Activated CD8-positive, alpha-beta memory T cell treated with anti-CD3 and anti-CD28 coated beads for 4 hours (primary cell): ENCODE measurements at places on chromosomes 2 and 18.
A peak's percentile ranks its signal among the peaks of the same experiment; 100 is the strongest.

DNA sequence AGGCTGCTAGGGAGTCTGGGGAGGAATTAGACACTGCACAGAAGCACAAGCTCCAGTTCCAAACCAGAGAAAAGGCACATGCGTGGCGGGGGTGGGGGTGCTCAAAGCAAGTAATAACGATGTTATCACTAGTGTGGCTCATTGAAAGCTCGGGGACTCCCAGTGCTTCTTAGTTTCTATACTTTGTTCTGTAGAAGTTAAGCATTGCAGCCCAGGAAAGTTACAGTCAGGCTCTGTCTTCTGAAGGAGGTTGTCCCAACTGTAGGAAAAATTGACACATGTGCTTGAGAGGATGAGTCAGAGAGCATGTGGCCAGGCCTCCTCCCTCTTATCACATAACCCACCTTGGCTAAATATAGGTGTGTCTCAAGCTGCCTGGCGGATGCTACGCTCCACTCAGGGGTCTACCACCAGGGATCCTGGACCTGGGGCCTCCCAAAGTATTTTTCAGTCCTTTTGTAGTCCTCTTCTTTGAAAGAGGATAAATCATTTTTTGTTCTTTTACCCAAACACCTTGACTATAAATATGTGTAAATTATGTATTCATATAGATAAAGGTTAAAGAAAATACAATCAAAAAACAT is 3.8 kb downstream of the GALNT5 start:
- DNase-seq = peak; percentile 44

GRCh38 chr2:38515155-38516074 is 87.3 kb downstream of the HNRNPLL start:
- no peak for DNase-seq

DNA sequence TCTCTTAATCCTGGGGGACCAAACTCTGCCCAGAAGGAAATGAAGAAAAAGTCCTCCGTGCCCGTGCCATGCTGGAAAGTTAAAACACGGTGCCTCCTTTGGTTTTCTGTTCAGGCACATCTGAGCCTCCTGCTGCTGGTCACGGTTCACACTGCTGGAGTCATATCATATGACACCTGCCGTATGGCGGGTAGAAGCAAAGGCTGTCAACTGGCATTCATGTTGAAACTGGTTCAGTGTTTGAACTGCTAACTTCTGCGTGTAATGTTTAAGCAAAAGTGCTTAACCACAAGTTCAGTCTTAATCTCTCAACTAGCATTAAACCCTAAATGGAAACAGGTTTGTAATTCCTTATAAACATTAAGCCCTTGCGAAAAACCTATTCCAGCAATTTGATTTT is 3.1 kb downstream of the STK39 start:
- DNase-seq = no peak

DNA sequence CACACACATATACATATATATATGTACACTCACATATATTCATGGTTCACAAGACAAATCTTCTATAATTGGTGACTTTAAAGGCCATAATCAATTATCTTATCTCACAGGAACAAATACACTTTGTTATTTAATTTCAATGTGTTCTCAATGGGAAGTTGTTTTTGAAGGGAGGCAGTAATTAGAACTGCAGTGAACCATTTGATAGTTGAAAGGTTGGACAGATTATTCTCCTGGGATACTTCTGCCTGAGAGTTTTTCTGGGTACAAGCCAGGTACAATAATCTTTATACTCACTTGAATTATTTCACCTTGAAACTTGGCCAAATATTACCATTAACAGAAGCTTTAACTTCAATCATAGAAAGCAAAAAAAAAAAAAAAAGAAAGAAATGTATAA is 546.6 kb upstream of the LRRTM4 start:
- DNase-seq = no peak

DNA sequence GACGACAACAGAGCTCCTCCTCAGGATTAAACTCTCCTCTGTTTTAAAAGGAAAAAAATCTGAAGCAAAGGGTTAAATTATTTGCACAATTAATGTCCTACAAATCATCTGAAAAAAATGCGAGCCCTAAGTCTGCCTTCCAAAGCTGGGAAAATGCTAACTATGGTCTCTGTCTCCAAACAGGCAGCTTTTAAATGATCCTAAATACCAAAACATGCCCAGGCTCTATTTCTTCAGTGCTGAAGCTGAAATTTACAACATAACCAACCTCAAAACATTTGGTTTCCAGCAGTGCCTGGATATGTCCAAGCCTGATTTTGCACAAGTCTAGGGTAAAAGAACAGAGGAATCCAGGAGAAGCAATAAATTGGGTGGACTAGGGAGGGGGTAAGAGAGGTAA is 57.2 kb downstream of the LBH start:
- no peak for DNase-seq

DNA sequence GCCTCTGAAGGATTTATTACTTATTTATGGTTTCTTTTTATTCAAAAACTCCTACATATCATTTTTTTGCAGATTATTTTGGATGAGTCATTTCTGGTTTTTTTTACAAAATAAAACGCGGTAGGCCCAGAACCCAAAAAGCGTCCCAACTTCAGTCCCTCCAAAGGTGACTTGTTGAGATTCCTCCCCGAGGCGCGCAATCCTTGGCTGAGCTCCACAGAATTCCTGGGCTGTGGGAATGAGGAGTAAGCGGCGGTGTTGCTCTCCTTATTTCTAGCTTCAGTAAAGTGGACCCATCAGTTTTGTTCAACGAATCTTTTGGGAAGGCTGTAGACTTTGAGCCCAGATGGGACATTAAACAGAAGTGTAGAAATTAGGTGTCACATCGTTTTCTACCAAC is 67.0 kb upstream of the RMP24 start:
- DNase-seq = no peak

DNA sequence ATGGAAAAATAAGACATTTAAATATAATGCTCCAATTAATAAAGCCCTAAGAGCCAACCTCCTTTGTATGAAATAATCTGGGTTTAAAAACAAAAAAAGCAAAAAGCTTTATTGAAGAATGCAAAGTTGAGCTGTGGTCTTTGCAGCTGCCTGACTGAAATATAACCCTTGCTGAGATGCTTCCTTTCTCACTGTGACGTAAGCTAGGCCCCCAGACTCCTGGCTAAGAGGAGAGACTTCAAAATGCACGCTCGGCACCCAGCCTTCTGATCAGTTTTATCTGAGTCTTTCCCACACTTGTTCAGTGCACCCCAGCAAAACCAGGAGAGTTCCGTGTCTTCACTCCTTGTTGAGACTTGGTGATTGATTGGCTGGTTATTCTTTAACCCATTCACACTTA is 115.3 kb downstream of the BCL11A start:
- DNase-seq = no peak

DNA sequence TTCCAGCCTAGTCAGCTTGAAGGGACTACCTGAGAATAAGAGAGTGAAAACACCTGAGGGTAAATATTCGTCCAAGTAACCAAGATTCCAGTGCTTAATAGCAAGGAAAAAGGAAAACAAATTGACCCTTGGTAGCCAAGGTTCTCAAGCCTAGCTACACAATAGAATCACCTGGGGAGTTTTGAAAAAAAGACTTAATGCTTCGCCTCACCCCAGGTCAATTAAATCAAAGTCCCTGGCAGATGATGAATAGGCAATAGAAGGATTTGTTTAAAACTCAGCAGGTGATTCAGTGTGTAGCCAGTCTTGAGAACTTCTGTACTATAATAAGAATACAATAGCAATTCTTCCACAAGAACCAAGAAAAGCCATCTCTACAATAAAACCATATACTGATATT is 500.2 kb downstream of the XIRP2 start:
- no peak for DNase-seq

DNA sequence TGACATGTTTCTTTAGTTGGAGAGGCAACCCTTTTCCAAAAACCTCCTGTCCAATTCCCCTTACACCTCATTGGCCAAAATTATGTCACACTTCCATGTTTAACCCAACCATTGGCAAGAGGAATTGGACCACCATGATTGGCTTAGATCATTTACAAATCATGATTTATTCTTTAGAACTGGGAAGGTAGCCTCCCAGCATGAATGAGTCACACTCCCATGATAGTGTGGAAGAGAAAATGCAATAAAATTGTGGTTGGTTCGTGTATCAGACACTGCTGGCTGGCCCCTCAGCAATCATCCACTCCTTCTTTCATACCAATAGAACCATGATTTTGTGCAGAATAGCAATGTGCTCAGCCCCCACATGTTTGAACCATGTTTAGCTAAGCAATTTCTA is 156.6 kb upstream of the ACVR2A start:
- no peak for DNase-seq

GRCh38 chr2:218024871-218025270 is 22.1 kb upstream of the TNS1 start:
- no peak for DNase-seq

- no peak for DNase-seq
These were observed 58.8 kb downstream of the RNF152 start for GRCh38 chr18:61833978-61834377.

DNA sequence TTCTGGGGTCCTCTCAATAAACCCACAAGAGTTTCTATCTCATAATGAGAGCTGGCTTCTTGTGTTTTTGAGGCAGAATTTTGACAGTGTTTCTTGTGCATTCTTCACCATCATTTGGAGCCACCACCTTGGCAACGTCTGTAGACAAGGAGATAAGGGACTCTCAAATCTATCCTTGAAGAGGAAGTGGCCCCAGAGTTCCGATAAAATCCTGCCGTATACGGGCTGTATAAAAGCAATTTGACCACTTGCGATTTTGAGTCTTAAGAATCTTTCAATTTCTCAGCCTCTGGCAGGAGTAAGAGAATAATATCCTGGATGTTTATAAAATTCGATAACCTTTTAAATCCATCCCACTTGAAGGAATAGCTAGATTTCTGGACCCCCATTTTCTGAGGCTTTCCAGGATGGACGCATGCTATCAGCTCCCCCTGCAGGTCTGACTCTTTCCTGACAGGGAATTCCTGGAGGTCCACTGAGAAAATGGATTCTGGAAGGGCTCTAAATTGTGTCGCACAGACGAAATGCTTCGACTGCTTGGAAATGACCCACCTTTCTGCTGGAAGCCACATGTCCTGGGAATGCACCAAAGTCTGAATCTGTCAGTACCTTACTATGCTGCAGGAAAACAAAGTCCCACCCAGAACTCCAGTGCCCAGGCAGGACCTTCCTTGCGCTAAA is 54.1 kb downstream of the E2F6 start:
- DNase-seq = no peak

GRCh38 chr2:127811397-127812321 is 688 bp upstream of the WDR33 start:
- no peak for DNase-seq

DNA sequence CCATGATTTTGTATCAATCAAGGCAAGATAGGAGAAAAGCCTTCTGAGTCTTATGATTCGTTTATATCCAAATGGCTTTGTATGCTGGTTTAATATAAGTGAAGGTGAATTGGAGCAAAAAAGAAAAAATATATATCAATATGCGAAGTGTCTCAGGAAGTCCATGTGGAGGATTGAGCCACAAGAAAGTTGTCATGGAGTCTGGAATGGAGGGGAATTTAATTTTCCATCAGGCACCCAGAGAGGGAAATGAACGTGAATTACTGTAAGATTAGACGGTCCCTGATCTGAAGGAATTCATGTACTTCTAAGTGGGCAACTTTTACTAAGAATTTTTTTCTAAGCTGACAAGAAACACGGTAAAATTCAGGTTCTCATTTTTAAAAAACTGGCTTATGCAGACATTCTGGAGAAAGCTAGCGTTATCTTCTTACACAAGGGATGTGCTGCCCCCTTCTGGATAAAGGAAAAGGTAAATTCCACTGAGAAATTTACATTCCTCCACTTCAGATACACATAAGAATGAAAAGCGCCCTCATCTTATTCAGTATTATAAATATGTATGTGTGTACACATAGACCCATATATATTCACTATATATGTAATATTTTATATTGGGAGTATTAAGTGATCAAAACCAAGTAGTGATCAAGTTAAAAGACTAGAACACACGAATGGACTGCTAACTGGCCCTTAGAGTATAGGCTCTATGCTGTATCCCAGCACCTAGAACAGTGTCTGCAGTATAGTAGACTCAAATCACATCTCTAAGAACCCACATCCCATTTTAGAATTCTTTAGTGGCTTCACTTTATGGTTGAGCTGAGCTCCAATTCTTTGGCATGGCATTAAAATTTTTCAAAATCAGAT is 289.0 kb upstream of the TFPI start:
- DNase-seq = no peak

DNA sequence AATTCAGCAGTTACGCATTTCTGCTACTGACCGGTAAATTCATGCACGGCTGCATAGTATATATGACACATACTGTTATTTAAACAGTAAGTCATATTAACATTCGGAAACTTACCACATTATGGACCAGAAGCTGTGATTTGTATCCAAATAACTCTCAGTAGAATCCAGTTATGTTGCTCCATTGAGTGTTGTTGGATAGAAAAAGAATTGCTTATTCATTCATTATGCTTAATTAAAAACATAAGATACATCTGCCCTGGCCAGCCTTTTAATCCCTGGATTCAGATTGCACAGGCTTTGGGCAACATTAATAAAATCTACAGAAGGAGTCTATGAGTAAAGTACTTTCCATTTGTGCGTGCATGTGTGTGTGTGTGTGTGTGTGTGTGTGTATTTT is 111.3 kb downstream of the CPS1 start:
- DNase-seq = no peak

DNA sequence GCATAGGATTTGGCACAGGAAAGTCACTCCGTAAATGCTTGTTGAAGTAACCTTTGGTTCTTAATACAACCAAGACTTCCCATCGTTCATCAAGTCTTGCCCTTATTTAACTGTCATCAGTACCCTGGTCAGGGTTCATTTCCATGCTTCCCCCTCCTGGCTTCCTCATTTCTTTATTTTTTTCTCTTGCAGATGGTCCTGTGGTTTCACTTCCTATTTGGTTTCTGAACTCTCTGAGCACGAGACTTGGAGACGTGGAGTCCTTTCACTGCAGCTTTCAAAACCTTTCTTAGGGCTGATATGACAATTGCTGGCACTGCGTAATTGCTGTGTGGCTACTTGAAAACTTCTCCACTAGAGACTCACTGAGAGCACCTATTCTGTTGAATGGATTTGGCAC is 59.9 kb upstream of the PID1 start:
- DNase-seq = no peak

DNA sequence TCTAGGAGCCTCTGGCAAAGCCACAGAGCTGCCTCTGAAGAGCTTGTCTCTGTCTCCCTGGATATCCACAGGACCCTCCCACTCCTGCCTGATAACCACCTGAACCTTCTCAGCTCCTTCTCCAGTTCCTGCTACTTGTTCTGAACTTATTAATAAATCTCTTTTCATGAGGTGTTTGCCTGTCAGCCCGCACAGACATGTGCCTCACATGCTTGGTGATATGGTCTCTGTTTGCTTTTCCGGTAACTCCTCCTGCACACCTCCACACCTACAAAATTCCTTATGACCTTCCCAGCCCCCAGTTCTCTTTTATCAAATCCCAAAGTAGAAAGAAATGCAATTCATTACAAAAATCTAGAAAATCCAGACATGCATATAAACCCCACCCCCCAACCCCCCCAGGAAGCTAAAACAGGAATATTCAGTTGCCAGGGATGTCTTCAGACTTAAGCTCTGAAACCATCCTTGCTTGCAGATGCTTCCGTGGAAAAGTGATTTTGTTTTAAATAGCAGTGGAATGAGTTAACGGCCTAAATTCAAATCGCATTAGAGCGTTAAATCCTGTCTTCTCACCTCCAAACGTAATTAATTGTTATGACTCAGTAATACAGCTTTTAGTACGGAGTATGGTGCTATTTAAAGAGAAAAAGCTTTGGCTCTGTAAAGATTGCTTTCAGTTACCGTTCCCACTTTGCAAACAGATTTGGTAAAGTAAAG is 2.1 kb upstream of the PID1 start:
- no peak for DNase-seq

GRCh38 chr2:26913606-26913998 is 56.8 kb upstream of the MAPRE3 start:
- no peak for DNase-seq
